HFF-Myc (cell line): ENCODE measurements at places on chromosomes 16 and 17.

DNA sequence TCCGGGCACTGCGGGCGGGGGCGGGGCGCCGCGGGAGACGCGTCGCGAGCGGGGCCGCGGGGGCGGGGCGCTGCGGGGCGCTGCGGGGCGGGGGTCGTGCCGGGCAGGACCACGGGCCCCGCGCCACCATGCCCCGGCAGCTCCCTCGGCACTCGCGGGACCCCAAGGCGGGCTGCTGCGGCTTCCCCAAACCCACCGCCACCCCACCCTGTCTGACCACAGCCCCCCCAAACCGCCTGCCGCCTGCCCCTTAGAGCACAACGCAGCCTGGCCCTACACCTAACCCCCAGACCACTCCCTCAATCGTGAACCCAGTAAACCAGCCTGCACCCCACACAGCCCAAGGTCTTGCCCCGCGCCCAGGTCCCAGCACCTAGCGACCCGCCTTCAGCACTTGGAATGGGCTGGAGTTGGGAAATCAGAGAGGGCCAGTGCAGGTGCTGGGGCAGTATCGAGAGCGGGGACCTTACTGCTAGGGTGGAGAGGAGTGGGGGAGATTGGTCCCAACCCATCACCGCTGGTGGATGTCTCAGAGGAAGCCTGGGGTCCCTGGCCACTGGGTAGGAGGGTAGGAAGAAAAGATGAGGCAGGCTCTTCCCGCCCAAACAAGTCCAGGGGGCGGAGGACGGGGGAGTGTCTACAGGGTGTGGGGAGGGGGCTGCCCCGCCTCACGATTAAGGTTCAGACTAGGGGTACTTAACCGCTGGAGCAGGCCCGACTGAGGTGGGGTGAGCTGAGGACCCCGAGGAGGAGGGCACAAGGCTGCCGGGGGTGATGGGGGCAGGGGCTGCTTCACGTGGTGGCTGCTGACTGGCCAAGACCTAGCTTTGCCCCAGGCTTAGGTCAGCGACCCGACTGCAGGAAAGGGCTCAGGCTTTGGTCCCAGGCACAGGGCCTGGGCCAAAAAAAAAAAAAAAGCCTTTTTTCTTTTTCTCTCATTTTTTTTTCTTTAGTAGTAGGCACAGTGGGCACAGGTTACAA lies 539 bp upstream of the VAMP2 start:
- DNase-seq: no peak

- no peak for DNase-seq
Observed at GRCh38 chr17:72515291-72516065, 394.7 kb downstream of the SOX9 start.

DNA sequence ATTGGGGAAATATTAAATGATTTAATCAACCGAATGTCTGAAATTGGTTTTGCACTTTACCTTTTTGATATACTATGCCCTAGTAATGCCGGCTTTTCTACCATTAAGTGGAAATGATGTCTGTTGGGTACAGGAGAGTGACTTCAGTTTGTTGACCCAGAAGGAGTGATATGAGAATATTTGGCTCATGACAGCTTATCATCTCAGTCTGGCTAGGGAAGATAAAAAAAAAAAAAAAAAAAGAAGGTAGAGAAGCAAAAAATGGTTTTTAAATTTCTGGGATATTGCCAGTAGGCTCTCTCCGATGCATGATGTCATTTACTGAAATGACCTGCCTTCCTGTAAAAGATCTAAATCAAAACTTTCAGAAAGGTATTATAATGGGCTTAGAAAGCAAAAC lies 69.0 kb downstream of the CNTNAP4 start:
- no peak for DNase-seq

- DNase-seq: no peak
Observed at GRCh38 chr16:17379121-17379571, 91.6 kb downstream of the XYLT1 start.

DNA sequence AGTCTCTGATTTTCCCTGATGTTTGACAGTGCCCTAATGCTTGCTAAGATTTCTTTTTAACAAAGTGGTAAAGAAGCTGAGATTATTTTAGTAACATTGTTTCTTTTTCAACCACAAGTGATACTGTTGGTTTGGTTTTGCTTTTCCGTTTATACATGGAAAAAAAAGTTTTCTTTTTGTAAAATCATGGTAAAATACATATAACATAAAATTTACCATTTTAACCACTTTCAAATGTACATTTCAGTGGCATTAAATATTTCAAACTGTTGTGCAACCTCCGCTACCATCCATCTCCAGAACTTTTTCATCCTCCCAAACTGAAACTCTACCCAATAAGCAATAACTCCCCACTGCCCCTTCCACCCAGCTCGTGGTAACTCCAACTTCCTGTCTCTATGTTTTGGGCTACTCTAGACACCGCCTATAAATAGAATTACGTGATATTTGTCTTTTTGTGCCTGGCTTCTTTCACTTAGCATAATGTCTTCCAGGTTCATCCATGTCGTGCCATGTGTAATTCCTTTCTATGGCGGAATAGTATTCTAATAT lies 4.6 kb downstream of the CIITA start:
- no peak for DNase-seq

DNA sequence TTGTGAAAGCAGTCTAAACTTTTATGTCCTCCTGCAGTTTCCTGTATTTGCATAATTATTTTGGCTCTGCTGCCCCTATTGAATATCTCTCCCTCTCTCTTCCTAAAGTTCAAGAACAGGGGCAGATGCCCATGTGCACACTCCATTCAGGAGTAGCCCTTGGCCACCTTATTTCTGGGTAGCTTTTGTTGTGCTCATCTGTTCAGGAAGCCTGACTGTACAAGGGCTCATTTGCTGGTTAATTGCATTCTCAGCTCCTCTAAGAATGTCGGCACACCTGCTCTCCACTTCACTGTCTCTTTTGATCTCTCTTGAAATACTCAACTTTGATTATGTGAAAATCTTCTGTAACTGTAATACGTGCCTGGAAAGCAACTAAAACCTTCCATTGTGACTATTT lies 1378.8 kb upstream of the CDH8 start:
- DNase-seq: no peak

DNA sequence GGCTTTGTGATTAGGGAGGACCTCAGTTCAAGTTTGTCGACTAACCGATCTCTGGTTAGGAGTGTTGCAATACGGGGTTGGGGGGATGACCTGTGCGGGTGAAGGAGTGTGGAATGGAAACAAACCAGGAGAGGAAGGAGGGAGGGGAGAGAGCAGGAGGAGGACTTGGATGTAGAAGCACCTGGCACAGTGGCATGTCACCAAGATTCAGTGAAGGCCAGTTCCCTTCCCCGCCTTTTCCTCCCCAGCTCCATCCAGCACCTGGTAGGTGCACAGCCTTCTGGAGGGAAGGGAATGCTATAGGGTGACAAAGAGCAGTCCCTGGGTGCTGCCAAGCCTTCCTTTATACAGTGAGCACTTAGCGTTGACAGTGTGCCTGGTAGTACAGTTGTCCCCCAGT lies 107.4 kb upstream of the CRHR1 start:
- DNase-seq: no peak

- no peak for DNase-seq
Observed at GRCh38 chr17:57665696-57666095, 79.4 kb downstream of the CCDC182 start.

- DNase-seq: peak; percentile 19
Observed at GRCh38 chr16:29678691-29679267, at the start of gene QPRT. Gene QPRT (plus strand): TSS chr16:29679180. CDS start chr16:29679198, 18 bp downstream.

DNA sequence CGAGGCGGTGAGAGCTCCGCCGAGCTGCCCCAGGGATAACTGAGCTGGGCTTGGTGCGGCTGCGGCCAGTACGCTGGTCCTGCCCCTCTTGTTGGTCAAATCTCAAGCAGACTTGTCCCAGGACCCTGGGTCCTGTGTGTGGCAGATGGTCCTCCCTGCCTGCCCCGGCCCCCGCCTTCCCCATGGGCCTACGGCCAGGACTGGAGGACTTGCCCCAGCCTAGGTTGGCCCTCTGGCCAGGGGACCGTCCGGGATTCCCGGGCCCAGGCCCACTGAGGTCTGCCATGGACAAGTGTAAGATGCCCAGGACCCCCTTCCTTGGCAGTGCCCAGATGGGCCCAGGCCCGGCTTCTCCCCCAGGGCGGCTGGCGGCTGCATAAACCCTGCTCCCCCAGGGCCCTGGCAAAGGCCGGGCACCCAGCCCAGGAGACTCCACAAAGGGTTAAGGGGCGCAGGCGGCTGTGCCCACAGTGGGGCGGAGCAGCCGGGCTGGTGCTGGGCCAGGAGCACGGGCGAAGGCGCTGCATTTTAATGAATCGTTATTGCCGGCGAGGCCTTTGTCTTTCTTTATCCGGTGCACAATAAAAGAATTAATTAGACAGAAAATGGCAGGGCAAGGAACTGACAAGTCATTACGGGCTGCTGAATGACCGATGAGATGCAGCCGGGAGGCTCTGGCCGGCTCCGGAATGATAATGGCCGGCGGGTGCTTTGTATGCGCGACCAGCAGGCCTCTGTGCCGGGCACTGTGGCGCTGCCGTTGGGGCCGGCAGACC lies 9.1 kb downstream of the SOX8 start:
- no peak for DNase-seq

DNA sequence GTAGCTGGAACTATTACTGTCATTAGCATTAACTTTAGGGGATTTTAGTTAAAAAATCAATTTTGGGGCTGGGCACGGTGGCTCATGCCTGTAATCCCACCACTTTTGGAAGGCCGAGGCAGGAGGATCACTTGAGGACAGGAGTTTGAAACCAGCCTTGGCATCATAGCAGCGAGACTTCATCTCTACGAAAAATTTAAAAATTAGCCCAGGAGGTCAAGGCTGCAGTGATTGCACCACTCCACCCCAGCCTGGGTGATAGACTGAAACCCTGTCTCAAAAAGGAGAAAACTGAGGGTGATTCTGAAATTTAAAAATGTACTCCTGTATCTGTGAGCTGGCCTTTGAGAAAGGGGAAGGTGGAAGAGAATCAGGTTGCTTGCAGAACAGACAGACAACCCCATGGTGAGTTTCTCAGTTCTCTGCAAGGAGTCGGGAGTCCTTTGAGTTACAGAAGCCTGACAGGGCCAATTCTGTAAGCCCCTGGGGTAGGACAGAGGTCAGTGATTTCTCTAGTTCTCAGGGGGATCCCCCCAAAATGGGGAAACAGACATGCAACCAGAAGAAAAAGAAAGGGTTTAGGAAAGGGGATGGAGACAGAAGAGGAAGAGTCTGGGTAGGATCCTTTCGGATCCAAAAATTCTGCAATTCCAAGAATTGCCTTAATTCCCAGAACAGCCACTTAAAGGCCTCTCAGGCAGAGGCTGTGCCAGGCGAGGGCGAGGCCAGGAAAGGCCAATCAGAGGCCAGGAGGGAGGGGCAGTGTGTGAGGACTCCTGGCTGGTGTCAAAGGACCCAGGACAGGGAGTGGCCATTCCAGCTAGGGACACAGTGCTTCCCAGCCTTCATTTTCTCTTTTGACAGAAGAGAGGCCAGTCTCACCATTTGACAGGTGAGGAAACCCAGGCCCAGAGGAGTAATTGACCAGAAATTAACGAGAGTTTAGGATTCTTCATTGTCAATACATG lies 6.7 kb downstream of the NUPR1 start:
- DNase-seq: no peak

DNA sequence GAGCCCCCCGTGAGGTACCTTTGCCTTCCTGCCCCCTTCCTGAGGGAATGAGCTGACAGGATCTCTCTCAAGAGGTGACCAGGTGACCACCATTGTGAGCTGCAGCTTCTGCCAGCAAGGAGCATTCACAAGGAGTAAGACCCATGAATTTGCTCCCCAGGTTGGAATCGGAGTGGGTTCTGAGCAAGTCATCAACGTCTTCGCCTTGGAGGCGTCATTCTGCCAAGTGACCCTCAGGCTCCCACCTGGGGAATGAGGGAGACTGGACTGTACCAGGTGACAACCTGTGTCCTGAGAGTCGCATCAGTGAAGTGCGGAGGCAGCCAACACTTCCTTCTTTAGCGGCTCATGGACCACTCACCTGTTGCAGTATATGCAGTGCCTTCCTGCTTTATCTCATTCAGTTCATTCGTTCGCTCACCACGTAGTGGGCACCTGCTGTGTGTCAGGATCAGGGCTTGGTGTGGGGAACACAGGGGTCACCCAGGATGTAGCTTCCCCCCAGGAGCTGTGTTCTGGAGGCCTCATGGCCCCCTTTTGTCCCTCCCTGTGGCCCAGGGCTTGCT lies 22.8 kb downstream of the WSCD1 start:
- DNase-seq: no peak

DNA sequence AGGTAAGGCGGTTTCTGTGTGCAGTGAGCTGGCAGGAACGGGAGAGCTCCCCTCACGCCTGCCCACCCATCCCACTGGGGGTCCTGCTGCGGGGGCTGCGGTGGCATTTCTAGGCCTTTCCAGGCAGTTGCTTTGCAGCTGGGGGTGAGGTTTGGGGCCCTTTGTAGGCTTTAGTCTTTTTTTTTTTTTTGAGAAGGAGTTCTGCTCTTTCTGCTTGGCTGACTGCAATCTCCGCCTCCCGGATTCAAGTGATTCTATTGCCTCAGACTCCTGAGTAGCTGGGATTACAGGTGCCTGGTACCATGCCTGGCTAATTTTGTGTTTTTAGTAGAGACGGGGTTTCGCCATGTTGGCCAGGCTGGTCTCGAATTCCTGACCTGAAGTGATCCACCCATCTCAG lies 11.1 kb downstream of the TSC2 start:
- no peak for DNase-seq

GRCh38 chr17:6070913-6071511 lies 833 bp downstream of the WSCD1 start:
- no peak for DNase-seq

- no peak for DNase-seq
Observed at GRCh38 chr17:37310940-37311339, 64.8 kb upstream of the C17orf78 start.

GRCh38 chr16:83403761-83404160 lies 404.0 kb upstream of the HSBP1 start:
- DNase-seq: no peak

- no peak for DNase-seq
Observed at GRCh38 chr16:51752438-51752995, 601.4 kb upstream of the SALL1 start.

GRCh38 chr16:23863511-23864422 lies 28.0 kb downstream of the PRKCB start:
- DNase-seq: no peak

GRCh38 chr16:35525979-35526590 lies 2066.7 kb downstream of the TP53TG3F start:
- DNase-seq: no peak

GRCh38 chr17:9817086-9817485 lies 4.8 kb downstream of the GSG1L2 start:
- DNase-seq: no peak

GRCh38 chr17:45372325-45372869 lies 55.6 kb upstream of the MAP3K14 start:
- DNase-seq: no peak
